ENCODE measurements at places on chromosomes 12 and 14.

DNA sequence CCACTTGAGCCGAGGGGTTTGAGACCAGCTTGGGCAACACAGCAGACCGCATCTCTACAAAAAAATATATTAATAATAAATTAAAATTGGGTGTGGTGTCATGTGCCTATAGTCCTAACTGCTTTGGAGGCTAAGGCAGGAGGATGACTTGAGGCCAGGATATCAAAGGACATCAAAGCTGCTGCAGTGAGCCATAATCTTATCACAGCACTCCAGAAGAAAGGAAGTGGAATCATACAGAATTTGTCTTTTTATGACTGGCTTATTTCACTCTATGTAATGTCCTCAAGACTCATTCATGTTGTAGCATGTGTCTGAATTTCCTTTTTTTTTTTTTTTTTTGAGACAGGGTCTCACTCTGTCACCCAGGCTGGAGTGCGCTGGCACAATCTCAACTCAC, 43.9 kb upstream of the NUDT4 start:
- no peak for DNase-seq

DNA sequence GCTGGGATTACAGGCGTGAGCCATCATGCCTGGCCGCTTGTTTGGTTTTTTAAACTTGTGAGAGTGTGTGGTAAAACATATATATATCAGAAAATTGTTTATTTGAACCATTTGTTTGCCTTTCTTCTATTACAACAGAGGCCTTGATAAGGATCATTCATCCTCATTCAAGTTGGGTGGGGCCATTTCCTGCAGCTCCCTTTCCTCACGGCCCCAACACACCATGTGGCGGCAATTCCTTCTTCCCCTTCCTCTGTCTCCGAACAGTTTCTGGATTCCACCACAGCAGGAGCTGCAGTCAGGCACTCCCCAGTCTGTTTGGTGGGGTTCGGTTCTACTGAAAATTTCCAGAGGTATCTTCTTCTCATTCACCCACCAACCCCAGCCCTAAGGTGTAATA, 42.0 kb upstream of the RASSF3 start:
- DNase-seq, result no peak

DNA sequence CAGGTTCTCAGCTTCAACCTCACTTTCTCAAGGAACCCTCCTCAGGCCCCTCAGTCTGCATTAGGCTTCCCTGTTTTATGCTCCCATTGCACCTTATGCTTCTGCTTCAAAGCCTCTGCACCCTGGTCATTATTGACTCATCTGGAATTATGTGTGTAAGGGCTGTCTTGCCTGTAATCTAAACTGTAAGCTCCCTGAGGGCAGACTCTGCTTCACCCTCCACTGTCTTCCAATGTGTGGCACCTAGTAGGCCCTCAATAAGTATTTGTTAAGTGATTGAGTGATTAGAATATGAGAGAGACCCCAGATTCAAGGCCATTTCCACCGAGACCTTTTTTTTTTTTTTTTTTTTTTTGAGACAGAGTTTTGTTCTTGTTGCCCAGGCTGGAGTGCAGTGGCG, 79.1 kb downstream of the VCPKMT start:
- no peak for DNase-seq

- DNase-seq, result no peak
Measured at GRCh38 chr14:61153914-61154545, 127.1 kb downstream of the TMEM30B start.

DNA sequence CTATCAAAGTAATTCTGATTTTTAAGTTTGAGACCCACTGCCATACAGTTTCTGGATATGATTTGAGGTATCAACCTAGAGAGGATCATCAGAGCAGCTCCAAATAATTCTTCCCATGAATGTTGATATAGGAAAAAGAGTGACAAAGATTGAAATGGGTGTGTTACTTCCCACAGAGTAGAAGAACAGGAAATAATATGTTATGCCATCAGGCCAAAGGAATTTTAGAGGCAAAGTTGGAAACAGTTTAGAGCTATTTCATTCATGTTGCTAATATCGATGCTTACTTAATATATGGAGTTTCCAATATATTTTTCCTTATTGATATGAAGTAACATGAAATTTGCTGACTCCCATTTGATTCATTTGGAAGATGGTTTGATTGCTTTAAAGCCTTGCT, 8.9 kb upstream of the MSRB3 start:
- no peak for DNase-seq

DNA sequence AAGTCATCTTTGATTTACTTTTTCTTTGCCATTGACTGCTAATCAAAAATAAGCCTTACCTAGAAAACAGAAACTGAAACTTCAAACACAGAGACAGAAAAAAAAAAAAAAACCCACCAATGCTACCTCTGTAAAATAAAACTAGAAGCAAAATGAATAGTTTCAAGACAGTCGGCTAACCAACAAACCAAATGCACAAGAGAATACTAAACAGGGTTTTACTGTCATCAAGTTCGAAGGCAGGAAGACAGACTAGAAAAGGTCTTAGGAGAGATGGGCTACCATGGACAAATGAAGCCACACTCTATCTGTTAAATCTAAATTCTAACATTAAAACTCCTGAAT, 59.5 kb downstream of the SEL1L start:
- no peak for DNase-seq

DNA sequence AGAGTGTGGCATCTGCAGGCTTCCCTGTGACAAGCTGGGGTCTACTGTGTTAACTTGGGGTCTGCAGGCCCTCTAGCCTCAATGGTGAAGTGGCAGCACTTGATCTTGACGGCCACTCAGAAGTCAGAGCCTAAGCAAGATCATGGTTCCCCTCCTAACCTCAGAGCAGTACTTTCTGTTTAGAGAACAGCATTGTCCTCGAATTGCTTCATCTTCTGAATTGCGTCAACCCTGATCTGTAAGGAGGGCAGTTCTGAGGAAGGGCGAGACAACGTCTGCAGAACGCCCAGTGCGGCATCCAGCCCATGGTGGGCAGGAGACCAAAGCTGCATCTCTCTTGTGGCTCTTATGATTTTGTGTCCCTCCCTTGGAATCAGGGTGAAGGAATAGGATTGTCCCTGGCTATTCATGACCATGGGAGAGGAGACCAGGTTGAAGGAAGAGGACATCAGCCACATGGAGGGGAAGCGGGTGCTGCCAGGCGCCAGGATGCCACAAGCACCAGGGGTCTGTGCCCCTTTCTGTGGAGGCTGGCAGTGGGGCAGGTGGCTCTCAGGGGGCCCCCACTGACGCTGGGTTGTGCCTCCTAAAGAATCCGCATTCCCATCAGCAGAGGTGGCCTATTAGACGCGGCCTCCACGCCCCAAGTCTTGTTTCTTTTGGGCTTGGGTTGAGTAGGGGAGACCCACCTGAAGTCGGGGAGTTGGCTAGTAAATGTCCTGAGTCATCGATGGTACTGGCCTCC, 2.2 kb downstream of the SERPINA9 start:
- DNase-seq, result no peak

DNA sequence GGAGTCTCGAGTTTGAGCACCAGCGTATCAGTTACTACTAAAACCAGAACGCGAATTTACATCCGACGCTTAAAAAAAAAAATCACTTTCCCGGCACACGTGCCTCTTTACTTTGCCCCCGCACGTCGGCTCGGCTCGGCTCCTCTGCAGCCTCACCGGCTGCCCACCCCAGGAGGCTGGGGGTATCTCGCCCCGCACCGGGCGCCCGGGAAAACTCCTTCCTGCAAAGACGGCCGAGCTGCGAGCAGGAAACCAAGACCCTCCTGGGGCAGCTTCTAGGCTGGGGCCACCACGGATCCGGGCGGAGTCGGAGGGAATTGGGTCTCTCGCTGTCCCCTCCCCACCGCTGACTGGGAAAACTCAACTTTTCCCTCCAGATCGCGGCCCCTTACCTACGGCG, 610 bp downstream of the VSIG10 start:
- DNase-seq, result no peak

Data from activated CD8-positive, alpha-beta memory T cell treated with anti-CD3 and anti-CD28 coated beads for 4 hours (primary cell).